ENCODE measurements at places on chromosomes 7 and 10.

DNA sequence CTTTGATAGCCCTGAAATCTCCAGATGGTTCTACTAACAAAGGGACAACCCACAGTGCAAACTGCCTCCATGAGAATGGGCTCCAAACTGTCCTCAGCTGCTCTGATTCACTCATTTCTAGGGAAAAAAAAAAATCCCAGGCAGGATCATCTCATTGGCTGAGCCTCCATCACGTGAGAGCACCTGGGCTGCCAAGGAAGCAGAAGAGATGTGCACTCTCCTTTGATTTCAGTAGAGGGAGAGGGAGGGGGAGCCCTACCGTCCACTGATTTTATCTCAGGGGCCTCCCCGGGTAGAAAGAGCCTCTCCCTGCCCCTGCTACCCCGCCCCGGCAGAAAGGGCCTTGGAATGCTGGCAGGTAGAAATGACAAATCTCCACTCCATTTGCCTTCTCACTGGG lies 725.4 kb downstream of the PHTF2 start:
- no peak for DNase-seq

GRCh38 chr10:76302961-76303630 lies 871.7 kb downstream of the LRMDA start:
- no peak for DNase-seq

DNA sequence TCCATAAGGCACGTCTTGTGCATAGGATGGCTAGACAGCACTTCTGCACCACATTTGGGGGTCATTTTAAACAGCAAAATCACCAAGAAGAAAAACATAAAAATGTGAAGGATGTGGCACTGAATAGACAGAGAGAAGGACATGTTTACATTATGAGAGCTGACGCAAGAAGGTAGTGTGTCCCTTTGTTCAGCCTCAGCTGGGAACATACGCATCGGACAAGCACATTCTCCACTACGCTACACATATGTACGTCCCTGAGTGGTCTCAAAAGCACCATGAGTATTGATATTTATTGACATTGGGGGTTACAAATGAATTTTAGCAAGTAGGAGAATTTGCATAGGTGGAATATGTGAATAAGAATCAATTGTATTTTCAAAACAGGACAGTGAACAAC lies 20.2 kb downstream of the DDC start:
- no peak for DNase-seq

DNA sequence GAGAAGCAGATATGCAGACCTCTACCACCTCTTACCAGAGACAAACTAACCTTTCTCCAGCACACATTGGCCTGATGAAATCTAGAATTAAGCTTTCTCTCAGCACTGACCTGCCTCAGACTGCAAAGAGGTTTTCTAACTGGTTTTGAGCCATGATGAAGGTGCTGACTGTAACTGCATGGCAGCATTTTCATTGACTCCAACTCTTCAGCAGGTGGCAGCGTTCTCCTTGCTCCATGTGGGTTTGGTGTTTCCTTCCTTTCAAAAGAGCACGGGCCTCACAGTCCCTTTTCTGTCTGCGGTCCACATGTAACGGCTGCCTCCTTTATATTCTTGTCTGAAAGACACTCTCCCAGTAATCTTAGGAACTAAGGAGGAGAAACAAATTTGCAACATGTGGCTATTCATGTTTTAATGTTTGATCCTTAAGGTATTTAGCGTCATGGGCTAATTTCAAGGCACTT lies 12.6 kb downstream of the KLLN start:
- DNase-seq: peak; percentile 32

DNA sequence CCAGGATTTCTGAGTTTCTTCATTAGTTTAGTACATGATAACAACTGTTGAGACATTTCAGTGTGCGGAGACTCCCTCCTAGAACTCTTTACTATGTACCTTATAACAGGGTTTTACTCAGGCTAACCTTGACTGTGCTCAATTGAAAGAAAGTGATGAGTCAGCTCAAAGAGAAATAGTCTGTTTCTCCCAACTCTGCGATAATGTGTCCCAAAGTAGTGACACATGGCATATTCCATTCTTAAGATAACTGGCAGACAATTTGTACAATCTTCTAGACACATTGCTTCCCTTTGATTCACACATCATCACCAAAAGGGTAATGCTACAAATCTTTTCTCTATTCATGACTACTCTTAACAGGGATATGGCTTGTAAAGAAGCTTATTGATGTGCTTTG lies 645.2 kb downstream of the AUTS2 start:
- no peak for DNase-seq

- no peak for DNase-seq
Measured at GRCh38 chr10:113044016-113044755, 94.1 kb downstream of the TCF7L2 start.

DNA sequence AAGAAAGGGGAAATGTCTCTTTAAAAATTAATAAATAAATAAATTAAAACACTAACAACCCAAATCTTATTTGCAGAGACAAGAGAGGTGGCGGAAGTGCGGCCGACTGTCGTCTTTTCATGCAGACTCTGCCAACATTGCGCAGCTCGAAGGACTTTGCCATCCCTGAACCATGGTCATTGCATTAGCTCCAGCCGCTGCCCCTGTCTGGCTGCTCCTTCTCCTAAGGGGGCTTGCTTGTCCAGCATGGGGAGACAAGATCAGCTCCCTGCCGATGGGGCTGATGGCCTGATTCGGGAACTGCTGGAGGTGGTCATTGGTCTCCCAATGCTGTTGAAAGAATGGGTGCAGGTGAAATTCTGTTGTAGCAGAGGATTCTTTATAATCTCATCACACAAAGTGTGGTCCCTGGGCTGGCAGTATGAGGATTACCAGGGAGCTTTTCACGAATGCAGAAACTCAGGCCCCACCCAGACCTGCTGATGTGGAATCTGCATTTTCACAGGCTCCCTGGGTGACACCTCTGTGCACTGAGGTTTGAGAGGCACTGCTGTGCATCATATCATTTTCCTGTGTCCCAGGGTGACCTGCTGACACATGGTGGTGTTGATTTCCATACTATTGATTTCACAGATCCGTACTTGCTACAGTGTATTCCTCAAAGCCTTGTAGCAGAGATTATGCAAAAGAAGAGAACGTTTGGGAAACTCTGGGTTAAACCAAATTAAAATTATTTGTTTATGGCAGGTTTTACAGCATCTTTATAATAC lies 172.4 kb upstream of the ZMIZ1 start:
- DNase-seq: no peak

GRCh38 chr10:44411251-44411650 lies 26.4 kb upstream of the CXCL12 start:
- DNase-seq: no peak

- DNase-seq: no peak
Measured at GRCh38 chr7:14321947-14322346, 332.5 kb upstream of the ETV1 start.

DNA sequence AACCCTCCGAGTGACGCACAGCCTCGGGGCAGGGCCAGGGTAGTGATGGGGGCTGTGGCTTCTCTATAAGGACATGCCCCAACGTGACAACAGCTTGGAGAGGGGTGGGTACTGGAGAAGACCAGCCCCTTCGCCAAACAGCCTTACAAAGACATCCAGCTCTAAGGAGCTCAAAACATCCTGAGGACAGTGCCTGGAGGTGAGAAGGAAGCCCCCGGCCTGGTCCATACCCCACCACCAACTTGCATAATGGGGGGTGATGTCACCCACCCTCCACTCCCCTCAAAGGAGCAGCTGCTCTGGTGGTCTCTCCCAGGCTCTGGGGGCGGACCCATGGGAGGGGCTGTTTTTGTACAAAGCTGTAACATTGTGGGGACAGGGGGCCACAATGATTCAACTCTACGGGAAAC lies 15.1 kb downstream of the PRSS2 start:
- DNase-seq: peak; percentile 71

DNA sequence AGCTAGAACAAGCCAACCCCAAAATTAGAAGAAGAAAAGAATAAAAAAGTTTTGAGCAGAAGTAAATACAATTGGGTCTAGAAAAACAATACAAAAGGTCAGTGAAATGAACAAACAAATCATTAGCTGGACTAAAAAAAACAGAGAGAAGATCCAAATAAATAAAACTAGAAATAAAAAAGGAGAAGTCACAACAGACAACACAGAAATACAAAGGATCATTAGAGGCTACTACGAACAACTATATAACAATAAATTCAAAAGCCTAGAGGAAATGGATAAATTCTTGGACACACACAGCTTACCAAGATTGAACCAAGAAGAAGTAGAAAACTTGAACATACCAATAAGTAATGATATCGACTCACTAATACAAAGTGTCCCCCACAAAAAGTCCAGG lies 13.4 kb upstream of the ADRA2A start:
- no peak for DNase-seq

DNA sequence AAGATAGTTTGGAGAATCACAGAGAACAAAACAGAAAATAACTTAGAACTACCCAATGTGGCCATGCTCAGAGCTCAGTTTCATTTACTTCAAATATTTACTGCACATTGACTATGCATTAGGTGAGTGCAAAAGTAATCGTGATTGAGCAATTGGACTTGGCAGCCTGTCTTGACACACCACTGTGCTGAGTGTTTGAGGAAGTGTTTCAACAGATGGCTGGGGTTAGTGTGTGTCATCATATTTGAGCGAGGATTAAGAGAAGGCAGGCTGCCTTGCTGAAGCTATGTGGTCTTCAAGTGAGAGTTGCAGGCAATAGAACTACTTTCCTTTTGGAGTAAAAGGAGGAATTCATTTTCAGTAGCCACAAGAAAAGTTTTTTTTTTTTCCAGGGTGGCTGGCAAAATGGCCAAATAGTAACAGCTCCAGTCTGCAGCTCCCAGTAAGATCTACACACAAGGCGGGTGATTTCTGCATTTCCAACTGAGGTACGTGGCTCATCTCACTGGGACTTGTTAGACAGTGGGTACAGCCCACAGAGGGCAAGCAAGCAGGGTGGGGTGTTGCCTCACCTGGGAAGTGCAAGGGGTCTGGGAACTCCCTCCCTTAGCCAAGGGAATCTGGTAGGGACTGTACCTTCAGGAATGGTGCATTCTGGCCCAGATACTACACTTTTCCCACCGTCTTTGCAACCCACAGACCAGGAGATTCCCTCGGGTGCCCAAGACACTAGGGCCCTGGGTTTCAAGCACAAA lies 37.6 kb downstream of the AKR1C4 start:
- DNase-seq: no peak

- DNase-seq: no peak
Measured at GRCh38 chr10:71237843-71238623, 25.7 kb downstream of the UNC5B start.

DNA sequence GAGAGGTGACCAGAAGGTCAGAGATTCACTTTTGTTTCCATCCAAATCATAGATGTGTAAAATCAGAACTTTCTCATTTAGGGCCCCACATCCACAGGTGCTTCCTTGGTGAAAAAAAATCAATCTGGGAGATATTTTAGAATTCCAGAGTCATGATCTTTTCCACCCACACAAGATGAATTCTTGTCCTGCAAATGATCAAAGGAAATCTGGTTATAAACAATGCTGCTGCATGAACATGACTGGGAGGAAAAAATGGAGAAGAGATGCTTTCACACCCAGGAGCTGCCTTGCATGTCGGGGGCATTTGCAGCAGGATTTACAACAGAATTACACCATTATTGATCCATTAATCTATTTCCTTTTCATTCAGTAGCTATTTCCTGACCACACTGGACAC lies 106.5 kb upstream of the TMEM72 start:
- DNase-seq: no peak

DNA sequence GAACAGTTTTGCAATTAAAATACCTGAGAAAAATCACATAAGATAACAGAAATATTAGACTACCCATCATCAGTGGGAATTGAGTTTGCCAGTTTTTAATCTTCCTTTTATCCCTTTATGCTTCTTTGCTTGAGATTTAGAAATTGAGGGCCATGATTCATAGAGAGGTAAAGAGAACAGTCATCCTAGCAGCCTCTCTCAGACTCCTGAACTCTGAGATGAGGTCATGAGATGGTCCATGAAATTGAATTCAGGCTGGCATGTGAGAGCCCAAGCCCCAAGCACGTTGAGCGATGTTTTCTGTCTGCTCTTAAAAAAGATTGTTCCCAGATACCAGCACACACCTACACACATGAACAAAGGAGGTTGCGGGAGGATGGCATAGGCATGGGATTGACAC lies 91.1 kb downstream of the CREB5 start:
- DNase-seq: no peak

GRCh38 chr7:41955893-41956675 lies 253.2 kb upstream of the INHBA start:
- DNase-seq: no peak

All from stimulated activated CD4-positive, alpha-beta T cell treated with anti-CD3 and anti-CD28 coated beads, Interleukin-4, amount 100 ng/mL, for 1 hour (primary cell).